ENCODE measurements at places on chromosomes 5 and 9.

DNA sequence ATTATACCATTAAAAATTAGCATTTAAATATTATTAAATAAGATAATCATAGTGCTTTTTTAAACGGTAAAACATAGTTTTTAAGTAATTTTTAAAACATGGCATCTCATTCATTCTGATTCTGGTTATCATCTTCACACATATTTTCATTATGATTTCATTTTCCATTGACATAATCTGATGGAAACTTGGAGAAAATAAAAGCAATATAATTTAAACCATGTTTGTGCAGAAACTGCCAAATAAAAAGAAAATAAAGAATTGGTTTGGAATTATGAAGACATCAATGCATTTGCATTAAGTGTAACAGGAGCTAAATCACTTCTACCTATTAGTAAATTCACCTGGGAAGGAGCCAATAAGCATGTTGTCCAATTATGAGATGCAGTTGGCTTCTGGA is 490.1 kb upstream of the CD180 start:
- DNase-seq: no peak

DNA sequence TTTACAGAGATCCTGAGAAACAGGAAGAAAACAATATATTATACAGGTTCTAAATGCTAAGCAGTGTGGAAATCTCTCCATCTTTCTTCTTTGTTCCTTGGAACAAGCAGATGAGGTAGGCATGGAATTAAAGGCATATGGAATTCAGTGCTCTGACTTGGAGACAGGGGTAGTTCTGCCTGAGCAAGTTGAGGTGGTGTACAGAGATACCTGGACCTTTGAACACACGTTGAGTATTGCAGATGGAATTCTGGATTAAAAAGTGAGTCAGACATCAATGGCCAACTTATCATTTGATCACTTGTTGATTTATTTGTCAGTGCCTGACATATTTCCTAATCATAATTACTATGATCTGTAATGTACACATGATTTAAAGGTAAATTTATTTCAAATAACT is 293.9 kb upstream of the IRX4 start:
- DNase-seq: no peak

DNA sequence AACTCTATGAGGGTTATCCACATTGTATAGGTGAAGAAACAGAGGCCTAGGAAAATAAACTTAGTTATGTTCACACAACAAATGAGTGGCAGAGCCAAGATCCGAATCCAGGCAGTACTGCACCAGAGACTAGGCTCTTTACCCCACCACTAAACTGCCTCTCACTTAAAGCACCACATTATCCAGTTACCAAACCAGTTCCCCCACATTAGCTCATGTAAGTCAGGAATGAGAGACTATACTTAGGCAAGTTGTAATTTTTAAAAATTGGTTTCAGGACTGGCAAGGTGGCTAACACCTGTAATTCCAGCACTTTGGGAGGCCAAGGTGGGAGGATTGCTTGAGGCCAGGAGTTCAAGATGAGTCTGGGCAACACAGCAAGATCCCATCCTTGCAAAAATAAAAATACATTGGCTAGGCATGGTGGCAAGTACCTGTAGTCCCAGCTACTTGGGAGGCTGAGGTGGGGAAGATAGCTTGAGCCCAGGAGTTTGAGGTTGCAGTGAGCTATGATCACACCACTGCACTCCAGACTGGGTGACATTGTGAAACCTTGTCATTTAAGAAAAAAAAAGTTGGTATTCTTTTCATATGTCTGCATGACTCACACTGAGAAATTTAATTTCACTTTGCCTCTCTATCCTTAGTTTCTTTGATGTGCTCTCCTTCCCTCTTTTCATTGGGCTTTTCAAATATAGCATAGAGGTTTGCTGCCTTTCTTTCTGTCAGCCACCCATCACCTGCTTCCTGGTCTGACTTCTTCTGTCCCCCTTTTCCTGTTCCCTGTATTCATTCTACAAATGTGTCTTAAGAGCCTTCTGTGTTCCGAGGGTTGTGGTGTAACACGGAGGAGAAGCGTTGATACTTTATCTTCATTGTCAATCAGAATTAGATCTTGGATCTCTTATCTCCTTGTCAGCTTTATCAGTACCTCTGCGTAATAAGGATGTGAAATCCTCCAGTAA is 64.7 kb downstream of the ERMP1 start:
- DNase-seq: no peak

GRCh38 chr5:96569332-96569731 is 92.8 kb upstream of the CAST start:
- no peak for DNase-seq

DNA sequence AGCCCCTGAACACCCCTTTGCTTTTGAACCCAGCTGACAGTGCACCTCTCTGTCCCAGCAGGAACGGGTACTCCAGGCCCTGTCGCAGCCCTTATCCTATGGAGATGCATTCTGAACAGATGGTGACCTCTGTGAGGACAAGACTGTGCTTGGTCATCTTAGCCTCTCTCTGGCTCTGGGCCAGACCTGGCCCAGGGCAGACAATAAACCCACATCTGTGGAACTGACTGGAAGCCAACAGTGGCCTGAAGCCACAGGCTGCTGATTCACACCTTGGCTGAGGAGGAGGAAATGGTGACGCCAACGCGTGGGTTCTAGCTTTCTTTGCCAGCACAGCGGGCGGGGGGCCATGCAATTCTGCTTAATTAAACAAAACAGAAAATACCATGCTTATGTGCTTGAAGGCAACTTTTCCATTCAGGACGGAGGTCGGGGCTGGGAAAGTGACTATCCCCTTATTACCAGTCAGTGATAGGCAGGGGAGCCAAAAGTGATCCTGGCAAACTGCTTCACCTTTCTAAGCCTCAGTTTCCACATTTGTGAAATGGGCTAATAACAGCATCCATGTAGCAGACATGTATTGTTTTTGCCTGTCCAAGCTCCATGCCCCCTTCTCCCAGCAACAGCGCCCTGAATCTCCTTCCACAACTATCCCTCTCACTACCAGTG is 10.8 kb downstream of the SH3PXD2B start:
- DNase-seq: peak; percentile 97

GRCh38 chr5:126228934-126229333 is 194.3 kb upstream of the GRAMD2B start:
- DNase-seq: no peak

DNA sequence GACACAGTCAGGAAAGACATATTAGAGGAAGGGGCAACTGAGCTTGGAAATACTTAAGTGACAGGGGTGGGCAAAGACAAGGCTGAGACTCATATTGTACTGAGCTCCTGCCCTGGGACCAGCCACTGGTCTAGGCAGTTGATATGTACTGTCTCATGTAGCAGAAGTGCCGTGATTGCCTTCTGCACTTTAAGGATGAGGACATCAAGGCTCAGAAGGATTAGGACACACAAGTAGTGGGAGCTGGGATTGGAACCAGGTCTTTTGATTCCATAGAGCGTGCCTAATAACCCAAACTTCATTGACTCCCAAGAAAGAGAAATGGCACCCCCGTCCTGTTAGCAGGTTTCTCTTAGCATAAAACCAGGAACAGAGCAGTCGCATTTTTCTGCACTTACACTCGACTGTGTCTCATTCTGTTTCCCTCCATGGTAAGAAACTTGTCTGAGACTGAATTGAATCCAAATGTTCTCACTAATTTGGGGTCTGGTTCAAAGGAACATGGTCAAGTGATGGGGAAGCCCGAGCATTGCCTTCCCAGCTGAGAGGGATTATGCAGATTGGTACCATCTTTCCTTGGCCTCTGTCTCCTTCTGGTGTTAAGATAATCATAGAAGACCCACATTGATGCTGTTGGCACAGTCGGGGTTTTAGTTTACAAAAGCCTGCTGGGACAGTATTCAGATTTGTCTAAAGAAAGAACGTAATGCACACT is 70.4 kb downstream of the ANGPTL2 start:
- no peak for DNase-seq

DNA sequence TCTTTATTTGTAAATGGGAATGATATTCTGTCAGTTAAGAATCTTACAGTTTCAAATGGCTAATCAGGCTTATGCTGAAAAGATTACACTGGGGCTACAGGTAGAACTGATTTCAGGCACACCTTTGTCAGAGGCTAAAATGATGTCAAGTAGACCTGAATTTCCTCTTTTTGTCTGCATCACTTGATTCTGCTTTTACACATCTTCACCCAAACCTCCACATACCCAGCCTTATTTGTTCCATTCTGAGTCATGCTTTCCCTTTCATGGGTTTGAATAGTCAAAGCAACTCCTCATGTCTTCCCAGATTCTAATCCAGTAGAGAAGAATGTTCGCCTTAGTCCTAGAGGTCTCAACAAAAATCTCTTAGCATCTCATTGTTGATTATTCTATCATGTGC is 156.4 kb downstream of the CWC27 start:
- DNase-seq: no peak

- no peak for DNase-seq
These were observed 23.3 kb downstream of the SAR1B start for GRCh38 chr5:134609232-134609851.

GRCh38 chr9:35736201-35736633 is 3.8 kb downstream of the CREB3 start:
- DNase-seq: peak; percentile 85

- DNase-seq: no peak
These were observed 21.1 kb downstream of the CPEB4 start for GRCh38 chr5:173909199-173909598.

Measured in common myeloid progenitor, CD34-positive (primary cell).